ENCODE measurements at places on chromosomes 12 and 14.
A peak's percentile ranks its signal among the peaks of the same experiment; 100 is the strongest.

DNA sequence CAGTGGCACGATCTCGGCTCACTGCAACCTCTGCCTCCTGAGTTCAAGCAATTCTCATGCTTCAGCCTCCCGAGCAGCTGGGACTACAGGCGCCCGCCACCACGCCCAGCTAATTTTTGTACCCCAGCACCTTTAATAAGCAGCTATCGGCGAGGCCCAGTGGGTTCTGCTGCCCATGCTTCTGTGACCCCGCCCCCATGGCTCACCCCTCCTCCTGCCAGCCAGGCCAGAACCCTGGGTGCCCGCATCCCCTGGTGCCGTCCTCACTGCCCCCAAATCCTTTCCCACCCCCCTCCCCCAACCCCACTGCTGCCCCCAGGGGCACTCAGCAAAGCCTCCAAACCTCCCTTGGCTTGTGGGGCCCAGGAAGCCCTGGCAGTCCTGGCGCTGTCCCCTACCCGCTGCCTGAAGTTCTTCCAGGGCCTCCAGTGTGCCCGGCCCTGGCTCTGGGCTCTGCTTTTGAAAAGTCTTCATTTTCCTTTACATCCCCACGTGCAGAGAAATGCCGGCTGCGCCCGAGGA is 14.5 kb downstream of the BAG5 start:
- DNase-seq = no peak

DNA sequence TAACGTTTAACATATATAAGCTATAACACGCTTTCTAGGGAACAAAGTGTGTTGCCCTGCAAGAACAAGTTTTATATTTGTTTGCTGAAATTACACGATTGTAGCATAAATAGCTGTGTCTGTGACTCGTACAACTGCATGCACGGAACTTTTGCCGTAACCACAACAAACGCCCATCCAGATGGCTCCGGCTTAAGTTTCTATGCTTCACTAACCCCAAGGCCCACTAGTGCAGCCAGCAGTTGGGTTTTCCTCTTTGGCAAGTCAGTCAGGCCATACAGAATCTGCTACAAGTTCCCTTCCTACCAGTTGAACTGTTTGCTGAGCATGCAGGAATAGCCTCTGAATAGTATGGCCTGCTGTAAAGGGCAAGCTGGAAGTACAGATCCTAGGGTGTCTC is 12.1 kb downstream of the CSRP2 start:
- DNase-seq = peak; percentile 10

GRCh38 chr12:116717466-116718437 is 20.1 kb downstream of the SPRING1 start:
- peak; percentile 75 for DNase-seq

DNA sequence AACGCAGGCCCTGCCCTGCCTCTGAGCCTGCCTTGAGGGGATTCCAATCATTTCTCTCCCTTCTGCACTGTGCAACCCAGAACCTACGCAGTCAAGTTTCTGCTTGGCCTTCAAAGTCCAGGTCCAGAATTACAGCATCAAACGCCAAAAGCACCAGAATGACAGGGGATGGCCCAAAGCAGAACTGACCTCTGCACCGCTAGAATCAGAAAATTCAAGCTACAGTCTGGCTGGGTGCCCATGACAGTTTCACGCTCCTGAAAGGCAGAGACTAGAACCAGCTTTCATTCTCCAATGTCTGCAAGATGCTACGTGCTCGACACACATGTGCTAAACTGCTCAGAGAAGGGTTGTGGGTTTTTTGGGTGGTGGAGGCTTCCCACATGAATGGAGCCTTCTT is 4.1 kb downstream of the CLMN start:
- no peak for DNase-seq

DNA sequence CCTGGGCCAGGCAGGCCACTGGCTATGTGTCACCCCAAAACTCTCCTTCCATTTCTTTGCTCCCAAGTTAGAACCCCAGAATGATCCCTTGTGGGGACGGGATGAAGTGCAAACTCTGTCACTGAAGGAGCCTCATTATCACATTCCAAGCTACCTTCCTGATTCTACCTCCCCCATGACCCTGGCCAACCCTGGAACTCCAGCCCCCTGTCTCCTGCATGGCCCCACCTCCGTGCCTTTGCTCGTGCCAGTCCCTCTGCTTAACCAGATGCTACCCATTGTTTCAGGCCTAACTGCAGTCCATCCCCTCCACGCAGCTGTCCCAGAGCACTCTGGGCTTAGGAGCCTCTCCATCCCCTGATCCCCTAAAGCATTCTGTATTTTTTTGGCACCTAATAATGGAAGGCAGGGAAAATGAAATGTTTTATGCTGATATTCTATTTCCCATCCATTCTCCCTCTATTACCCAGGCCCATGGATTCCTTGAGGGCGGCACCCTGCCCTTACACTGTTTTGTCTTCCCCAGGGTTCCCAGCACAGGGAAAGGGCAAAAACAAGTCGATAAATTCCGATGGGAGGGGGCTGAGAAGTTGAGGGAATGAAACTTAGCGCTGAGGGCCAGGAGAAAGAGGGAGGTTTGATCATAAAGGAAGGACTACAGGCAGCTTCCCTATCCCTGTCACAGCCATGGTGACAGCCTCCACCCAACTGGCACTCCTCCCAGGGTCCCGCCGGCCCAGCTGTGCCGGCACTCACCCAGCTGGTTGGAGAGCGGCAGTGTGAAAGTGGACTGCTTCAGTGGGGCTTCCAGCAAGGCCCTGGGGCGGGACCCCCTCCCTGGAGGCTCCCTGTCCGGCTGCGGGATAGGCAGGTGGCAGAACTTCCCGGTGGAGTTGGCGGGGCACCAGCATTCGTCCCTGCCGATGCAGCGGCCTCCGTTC is 58.1 kb downstream of the ISCA2 start:
- DNase-seq = no peak

GRCh38 chr12:111404362-111405148 is 1.2 kb upstream of the SH2B3 start:
- DNase-seq = no peak

- DNase-seq = no peak
Measured at GRCh38 chr12:118055144-118055557, 5.8 kb downstream of the WSB2 start.

DNA sequence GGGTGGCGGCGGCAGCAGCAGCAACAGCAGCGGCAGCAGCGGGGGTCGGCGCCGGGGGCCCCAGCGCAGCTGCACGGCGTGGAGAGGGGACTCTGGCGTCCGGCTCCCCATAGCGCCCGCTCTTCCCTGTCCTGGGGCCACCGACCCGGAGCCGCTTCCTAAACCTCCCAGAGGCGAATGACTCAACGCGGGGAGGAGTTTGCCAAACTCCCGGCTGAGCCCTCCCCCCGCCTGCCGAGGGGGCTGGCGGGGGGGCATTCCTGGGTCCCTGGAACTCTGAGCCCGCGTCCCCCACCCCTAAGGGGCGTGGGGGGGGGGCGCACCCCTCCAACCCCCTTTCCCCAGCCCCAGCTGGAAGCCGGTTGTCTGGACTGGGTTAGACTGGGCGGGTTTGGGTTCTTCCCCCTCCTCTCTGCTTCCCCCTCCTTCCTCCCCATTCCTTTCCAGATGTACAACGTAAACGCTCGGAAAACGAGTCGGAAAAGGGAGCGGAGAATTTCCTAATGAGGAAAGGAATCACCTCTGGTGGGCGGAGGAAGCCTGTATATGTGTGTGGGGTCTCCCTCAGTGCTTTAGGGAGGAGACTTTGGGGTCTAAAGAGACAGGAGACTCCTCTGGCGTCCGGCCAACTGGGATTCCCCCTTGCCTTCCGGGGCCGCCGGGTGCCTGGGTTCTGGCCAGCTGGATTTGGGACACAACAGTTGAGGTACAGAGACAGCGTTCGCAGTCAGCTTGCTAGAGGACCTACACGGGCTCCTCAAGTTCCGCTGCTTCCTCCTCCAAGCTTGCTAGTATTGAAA is at the start of gene ITGA5:
Gene ITGA5 (minus strand): TSS at position 179 of the 800 bp plus-strand sequence. CDS start 68 bp downstream, at position 111.
- DNase-seq = no peak

DNA sequence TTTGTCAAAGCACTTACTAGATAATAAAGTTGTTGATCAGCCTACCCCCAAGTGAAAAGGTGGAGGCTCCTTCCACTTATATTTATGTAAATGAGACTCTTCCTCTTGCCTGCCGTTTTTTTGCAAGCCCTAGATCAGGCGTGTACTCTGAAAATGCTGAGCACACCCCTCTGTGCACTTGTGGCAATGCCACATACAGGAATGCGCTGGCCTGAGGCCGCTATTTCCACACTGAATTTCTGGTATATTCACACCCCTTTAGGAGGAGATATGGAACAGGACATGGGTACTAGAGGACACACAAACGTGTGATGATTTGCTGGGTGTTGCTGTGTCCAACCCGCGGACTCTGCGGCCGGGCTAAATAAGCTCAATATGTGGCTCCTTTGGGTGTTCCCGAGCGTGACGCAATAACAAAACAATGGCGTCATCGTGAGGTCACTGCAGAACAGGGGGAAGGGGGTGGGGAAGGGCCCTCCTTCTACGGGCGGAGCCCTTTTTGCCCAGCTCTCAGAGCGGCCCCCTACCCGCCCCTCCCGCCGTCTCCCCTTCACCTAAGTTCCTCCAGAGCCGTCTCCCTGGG is 554 bp upstream of the TSPAN31 start:
- peak; percentile 70 for DNase-seq
